ENCODE measurements at places on chromosomes 1 and 21. TPM values are rescaled to one million over a fixed set of nuclear protein-coding genes. Genes with fewer than 3 reads are reported as not detected.

The RGL1 gene
- total RNA-seq = 16.2 TPM

The TRPM2 gene
- not detected for total RNA-seq

The PLA2G2C gene
- not detected for total RNA-seq

The CD1E gene
- total RNA-seq = not detected

The IGFN1 gene
- 0.17 TPM for total RNA-seq

The FMOD gene
- total RNA-seq = 3.3 TPM

The HPCAL4 gene
- not detected for total RNA-seq

The AMIGO1 gene
- total RNA-seq = 1.8 TPM

Measured in fibroblast of lung (primary cell).